Effector memory CD4-positive, alpha-beta T cell (primary cell): ENCODE measurements at places on chromosomes 12 and 14.

DNA sequence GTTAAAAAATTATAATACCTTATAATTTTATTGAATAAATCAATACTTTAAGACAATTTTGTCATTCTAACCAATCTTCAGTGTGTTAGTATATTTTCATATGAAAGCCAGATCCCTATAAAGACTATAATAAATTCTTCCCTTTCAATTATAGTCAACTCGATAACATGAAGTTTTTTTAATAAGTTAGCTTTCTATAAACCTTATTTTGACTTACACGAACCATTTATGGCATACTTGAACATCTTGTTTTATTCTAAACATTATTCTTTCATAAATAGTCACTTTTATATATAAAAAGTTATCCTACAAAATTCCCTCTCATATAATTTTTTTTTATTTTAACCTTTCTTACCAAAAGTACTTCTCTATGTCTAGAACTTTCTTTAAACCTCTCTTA is 1002.3 kb downstream of the TMEM121 start:
- no peak for DNase-seq

DNA sequence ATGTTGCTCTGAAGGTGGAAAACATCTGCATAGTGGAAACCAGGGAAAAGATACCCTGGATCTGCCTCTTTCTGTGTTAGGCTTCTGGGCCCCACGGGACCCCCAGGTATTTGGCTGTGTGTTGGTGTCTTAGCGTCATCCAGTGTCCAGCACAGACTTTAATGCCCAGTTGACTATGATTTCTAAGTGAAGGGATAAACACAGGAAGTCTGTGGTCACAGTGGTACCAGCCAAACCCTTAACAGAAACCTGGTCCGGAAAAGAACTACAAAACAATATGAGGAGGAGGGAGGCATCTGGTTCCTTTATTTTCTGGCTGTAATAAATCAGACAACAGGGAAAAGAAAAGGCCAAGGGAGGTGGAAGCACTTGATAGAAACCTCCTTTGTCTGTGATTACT is 56.4 kb downstream of the CMKLR1 start:
- no peak for DNase-seq

- no peak for DNase-seq
Observed at GRCh38 chr12:50695961-50696360, 67.9 kb upstream of the ATF1 start.

DNA sequence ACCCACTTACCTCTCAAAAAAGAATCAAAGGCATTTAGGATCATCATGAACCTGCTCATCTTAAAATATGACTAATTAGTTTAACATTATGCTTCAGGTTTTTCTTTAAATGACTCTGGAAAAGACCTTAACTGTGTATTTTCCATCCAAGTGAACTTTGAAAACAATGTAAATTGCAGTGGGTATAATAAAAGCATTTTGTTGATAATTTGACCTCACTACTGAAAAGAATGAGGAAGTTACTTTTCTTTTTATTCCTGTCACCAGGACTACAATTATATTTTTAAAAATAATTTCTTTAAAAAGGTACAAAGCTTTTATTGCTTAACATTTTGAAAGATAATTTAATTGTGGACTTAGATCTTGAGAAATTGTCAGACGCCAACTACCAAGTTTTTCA is 249.9 kb downstream of the ALX1 start:
- DNase-seq, result no peak

GRCh38 chr14:69685716-69686115 is 74.3 kb downstream of the SUSD6 start:
- no peak for DNase-seq

DNA sequence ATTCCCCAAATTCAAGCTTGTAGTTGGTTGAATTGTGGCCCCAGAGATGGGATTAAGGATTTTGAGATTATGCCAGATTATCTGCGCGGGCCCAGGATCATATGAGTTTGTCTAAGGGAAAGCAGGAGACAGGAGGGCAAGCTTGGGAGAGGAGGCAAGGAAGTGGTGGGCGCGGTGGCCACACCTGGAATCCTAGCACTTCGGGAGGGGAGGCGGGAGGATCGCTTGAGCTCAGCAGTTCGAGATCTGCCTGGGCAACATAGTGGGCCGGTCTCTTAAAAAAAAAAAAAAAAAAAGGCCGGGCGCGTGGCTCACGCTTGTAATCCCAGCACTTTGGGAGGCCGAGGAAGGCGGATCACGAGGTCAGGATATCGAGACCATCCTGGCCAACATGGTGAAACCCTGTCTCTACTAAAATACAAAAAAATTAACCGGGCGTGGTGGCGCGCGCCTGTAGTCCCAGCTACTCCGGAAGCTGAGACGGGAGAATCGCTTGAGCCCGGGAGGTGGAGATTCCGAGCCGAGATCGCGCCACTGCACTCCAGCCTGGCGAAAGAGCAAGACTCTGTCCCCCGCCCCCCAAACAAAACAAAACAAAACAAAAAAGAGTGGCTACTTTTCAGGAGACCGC is 881 bp upstream of the PUS1 start:
- no peak for DNase-seq

DNA sequence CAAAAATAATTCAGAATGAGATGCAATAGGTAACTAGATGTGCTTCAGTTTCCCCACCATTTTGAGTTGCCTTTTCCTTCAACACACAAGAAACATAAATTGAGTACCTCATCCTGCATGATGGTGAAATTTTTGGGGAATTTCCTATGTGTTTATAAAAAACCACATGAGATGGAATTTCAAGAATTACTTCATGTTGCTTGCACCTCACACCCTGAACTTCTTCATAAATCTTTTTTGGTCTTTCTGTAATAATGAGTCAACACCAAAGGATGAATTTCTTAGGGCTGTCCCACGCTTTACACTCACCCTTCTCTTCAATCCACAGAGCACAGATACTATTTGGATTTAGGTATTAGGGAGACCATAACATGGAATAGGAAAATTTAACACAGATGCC is 22.6 kb upstream of the LUM start:
- DNase-seq, result no peak

- no peak for DNase-seq
Observed at GRCh38 chr14:76293221-76293620, 82.7 kb upstream of the ESRRB start.

GRCh38 chr12:97164936-97165335 is 257.9 kb downstream of the NEDD1 start:
- DNase-seq, result no peak
